ENCODE measurements at places on chromosomes 1 and 21.

DNA sequence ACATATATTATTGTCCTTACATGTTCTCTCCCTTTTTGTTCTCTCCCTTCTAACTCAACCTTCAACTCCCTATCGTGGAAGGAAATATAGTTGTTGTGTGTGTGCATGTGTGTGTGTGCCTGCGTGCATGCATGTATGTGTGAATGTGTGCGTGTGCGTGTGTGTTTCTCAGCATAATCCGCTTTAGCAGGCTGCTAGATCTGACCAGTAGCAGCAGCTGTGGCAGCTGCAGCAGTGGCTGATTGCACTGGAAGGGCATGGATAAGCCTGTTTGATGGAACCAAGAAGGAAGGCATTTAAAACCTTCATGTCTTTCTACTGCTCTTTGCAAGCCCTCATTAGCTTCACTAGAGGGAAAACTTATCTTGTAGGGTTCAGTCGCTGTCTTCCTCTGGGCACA lies 65.6 kb upstream of the IRF2BP2 start:
- peaks cover 2% of the 10 kb centered on the region for H3K27me3 ChIP-seq
- H3K27ac ChIP-seq, result no peak overlapping the region
- DNase-seq, result no peak
- H3K4me3 ChIP-seq, result peak overlapping the region; percentile 85
- H3K36me3 ChIP-seq, result no peaks in the 10 kb centered on the region

DNA sequence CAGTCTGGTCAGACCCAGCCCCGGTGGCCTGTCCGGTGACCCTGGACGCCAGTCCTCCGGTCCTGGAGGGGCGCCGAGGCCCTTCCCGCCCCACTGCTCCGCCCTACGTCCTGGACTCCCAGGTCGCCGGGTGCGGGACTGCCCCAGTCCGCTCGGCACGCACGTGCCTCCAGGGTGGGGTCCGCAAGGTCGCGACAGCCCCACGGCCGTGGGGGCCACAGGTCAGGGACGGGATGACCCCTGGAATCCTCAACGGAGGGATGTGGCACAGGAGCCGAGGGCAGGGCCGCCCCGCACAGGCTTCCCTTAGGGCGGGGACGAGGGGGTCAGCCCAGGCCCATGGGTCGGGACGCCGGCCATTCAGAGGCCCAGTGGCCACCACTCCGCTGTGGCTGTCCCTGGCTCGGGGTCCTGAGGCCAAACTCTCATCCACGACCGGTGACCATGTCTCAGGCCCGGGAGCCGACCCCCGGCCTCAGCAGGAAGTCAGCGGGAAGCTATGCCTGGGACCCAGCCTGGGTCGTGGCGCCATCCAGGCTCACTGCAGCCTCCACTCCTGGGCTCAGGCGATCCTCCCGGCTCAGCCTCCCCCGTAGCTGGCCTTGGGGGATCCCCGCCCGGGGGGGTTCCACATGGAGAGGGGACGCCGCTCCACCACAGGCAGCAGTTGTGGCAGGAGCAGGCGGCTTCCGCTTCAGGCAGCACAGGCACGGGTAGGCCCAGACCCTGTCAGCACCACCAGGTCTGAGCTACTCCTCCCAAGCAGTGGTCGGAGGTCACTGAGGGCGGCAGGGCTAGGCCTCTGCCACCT lies 599 bp upstream of the TMEM240 start:
- H3K36me3 ChIP-seq, result peaks cover 11% of the 10 kb centered on the region
- peak overlapping the region; percentile 53 for H3K4me3 ChIP-seq
- DNase-seq, result no peak

DNA sequence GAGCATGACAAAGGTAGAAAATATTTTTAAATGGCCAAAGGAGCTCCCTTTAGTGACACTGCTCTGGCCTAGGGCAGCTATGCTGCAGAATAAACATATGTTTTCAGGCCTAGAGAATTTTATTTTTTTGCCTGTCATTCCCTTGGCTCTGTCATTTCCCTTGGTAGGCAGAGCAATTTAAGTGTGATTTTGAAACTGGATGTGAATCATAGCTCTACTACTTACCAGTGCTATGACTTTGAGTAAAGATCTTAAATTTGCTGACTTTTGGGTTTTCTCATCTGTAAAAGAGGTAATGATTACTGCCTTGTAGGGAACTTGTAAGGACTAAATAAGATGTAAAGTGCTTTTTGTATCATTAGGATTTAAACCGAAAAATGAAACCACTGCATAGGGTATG lies 189.0 kb upstream of the ZRANB2 start:
- H3K36me3 ChIP-seq, result no peaks in the 10 kb centered on the region
- H3K4me1 ChIP-seq, result no peaks in the 10 kb centered on the region
- DNase-seq, result no peak

DNA sequence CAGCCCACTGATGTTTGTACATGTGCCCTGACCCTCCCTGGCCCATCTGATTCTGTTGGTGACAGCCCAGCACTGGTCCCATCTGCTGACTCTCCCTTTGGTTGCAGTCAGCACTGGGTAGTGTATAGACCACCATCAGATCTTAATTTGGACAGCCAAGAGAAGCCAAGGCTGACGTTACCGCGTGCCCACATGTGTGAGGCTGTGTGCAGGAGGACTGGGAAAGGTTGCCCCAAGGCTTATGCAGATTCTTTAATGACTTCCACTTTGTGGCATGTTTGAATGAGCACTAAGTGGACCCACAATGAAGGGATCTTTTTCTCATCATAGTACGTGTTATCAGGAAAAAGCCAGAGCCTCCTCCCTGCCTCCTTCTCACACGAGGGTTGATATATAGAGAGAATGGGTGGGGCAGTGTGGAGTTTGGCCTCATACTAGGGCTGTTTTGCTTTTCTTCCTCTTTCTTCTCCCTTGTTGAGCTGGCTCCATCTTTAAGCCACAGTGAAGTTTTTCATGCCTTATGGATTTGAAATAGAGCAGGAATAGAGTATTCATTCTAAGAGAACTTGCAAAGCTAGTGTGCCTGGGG lies 93.5 kb downstream of the NAV1 start:
- no peak for DNase-seq
- peaks cover 86% of the 10 kb centered on the region for H3K4me1 ChIP-seq
- H3K36me3 ChIP-seq, result peaks cover 43% of the 10 kb centered on the region
- no peak overlapping the region for H3K27ac ChIP-seq

- H3K27me3 ChIP-seq, result peaks cover 1% of the 10 kb centered on the region
- no peak for DNase-seq
- no peaks in the 10 kb centered on the region for H3K4me1 ChIP-seq
Observed at GRCh38 chr1:162094271-162094670, 24.8 kb downstream of the NOS1AP start.

GRCh38 chr1:33008051-33008914 lies 28.4 kb downstream of the AK2 start:
- no peak for DNase-seq
- H3K27ac ChIP-seq, result no peak overlapping the region
- no peak overlapping the region for H3K4me3 ChIP-seq
- H3K36me3 ChIP-seq, result peaks cover 23% of the 10 kb centered on the region
- no peaks in the 10 kb centered on the region for H3K27me3 ChIP-seq
- H3K4me1 ChIP-seq, result peaks cover 52% of the 10 kb centered on the region

DNA sequence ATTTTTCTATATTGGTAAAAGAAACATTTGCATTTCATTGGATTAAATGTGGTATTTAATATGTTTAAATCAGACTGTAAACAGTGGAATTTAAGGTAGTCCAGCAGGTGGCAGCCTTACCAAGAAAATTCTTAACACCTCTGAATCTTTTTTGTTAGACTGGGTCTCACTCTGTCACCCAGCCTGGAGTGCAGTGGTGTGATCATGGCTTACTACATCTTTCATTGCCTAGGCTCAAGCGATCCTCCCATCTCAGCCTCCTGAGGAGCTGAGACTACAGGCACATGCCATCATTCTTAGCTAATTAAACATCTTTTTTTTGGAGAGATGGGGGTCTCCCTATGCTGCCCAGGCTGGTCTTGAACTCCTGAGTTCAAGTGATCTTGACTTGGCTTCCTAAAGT lies 98.8 kb downstream of the RABGAP1L start:
- H3K4me3 ChIP-seq, result no peak overlapping the region
- H3K36me3 ChIP-seq, result peaks cover 7% of the 10 kb centered on the region
- no peaks in the 10 kb centered on the region for H3K27me3 ChIP-seq

DNA sequence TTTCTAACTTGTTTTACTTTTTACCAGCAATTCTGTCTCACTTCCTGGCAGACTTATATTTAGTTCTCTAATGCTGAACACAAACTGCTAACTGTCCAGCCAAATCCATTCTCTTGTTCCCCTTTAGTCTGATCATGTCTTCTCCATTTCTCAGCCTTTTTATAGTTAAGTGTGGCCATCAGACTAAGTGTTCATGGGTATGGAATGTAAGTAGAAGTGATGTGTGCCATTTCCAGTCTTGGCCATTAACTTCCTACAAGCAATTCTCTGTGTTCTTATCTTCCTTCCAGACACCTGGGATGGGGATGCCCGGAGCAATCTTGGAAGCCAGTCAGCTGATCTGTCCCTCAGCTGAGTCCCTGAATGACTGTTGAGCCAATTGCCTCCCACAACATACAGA lies 165.8 kb downstream of the ST6GALNAC3 start:
- peak; percentile 0 for DNase-seq
- H3K4me3 ChIP-seq, result no peak overlapping the region
- peaks cover 21% of the 10 kb centered on the region for H3K4me1 ChIP-seq
- 0 out of 2 replicates have a peak, but pooled peaks cover 6% of the 10 kb centered on the region for H3K36me3 ChIP-seq
- H3K27ac ChIP-seq, result no peak overlapping the region

GRCh38 chr1:221759436-221759835 lies 17.5 kb upstream of the DUSP10 start:
- no peak for DNase-seq
- no peaks in the 10 kb centered on the region for H3K27me3 ChIP-seq
- peaks cover 18% of the 10 kb centered on the region for H3K4me1 ChIP-seq
- H3K27ac ChIP-seq, result no peak overlapping the region
- H3K4me3 ChIP-seq, result no peak overlapping the region

GRCh38 chr1:178243890-178244289 lies 150.0 kb downstream of the RASAL2 start:
- no peak for DNase-seq
- H3K27ac ChIP-seq, result no peak overlapping the region
- H3K27me3 ChIP-seq, result no peaks in the 10 kb centered on the region
- no peak overlapping the region for H3K4me3 ChIP-seq
- H3K4me1 ChIP-seq, result peaks cover 47% of the 10 kb centered on the region

DNA sequence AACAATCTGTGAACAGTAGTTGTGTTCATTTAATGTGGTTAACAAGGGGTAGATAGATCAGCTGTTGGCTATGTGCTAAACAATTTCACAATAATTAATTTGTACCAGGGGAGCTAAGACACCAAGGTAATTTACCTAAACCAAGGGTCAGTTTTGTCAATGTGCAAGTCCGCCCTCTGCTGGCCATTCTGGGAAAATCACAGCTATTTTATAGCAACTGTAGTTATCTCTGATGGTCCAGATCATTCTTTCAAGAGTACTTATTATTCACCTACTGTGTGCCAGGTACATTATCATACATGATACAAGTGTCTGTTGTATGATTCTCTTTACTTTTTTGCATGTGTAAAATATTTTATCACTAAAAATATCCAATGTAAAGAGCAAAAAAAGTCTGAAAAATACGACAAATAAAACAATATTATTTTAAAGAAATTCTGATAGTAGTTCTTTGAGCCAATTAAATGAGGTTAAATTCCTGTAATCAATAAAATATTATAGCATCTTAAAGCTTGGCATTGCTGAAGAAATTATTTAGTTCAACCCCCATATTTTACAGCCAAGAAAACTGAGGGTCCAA lies 312.3 kb upstream of the FAM78B start:
- H3K27ac ChIP-seq, result no peak overlapping the region
- no peaks in the 10 kb centered on the region for H3K4me1 ChIP-seq
- no peak overlapping the region for H3K4me3 ChIP-seq
- DNase-seq, result peak; percentile 14

DNA sequence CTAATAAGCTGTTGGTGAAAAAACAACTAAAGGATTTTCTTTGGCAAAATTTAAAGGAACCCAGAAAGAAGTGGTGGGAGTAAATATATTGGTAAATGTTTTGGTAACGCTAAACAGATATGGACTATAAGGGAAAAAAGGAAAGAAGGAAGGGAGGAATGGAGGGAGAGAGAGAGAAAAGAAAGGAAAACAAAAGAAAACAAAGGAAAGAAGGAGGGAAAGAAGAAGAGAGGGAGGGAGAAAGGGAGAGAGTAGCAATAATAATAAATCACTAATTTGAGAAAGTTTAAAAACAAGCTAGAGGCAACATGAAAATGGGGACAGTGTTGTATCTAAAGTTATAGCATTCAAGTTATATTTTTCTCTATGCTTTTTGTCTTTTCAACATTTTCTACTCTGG lies 43.6 kb upstream of the RCOR3 start:
- H3K4me3 ChIP-seq, result no peak overlapping the region
- H3K27ac ChIP-seq, result no peak overlapping the region
- DNase-seq, result no peak
- peaks cover 2% of the 10 kb centered on the region for H3K27me3 ChIP-seq

GRCh38 chr1:152018537-152018936 lies 18.3 kb downstream of the S100A11 start:
- H3K4me1 ChIP-seq, result no peaks in the 10 kb centered on the region
- H3K27ac ChIP-seq, result no peak overlapping the region
- no peak overlapping the region for H3K4me3 ChIP-seq
- H3K36me3 ChIP-seq, result no peaks in the 10 kb centered on the region
- H3K27me3 ChIP-seq, result peaks cover 56% of the 10 kb centered on the region

DNA sequence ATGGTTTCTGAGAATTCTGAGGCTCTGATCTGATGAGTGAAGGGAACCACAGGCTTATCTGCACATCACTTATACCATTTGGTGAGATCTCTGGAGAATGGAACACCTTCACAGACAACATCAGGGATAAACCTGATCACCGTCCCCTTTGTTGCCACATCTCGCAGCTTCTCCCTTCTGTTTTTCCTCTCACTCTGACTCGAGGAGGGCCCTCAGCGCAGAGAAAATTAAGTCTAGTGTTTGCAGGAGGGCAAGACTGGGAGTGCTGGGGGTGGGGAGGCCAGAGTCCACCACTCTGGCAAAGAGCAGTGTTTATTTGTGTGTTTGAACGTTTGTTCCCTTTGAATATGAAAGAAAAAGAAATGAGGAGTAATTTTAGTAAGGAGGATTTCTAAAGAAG lies 29.0 kb upstream of the BATF3 start:
- no peaks in the 10 kb centered on the region for H3K27me3 ChIP-seq
- no peak overlapping the region for H3K4me3 ChIP-seq
- peaks cover 4% of the 10 kb centered on the region for H3K36me3 ChIP-seq
- DNase-seq, result no peak
- no peaks in the 10 kb centered on the region for H3K4me1 ChIP-seq

- no peak for DNase-seq
- H3K4me1 ChIP-seq, result peaks cover 11% of the 10 kb centered on the region
Observed at GRCh38 chr1:9719978-9720722, 68.6 kb downstream of the PIK3CD start.
